ENCODE measurements at places on chromosomes 2 and 18.

GRCh38 chr2:32772638-32773447 is 145.0 kb downstream of the TTC27 start:
- DNase-seq, result no peak

- DNase-seq, result no peak
Measured at GRCh38 chr2:98509542-98510321, 65.1 kb downstream of the INPP4A start.

GRCh38 chr2:54724560-54725342 is 1.3 kb downstream of the EML6 start:
- DNase-seq, result no peak

DNA sequence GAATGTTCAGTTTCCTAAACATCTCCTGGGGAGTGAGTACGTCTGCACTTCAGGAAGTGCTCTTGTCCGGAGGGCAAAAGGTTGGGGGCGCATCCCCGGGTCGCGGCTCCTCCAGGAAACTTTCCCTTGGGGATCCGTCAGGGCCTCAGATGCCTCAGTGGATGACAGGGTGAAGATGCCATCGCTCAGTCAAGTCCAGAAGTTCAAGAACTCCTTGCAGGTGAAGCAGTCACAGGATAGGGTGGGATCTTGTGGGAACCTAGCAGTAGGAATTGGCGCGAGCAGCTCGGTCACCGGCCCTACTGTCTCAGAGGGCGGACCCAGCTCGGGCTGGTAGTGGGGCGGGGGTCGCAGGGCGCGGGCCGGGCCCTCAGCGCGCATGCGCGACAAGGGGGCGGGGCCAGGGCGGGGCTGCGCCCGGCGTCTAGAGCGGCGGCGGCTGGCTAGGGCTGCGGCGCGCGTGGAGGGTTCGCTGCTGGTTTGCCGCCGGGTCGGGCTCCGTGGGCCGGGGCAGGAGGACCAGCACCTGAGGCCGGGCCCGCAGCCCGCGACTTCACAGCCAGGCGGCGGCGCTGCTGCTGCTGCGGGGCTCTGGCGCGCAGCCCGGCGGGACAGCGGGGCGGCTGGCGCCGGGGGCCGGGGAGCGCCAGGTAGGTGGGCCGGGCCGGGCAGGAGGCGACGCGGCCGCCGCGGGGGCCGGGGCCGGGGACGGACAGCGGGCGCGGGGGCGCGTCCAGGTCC is at the start of gene INPP4A:
TSS of gene INPP4A (plus strand) at position 423 of the 741 bp plus-strand sequence. CDS start 75,191 bp downstream, outside the sequence.
- peak; percentile 47 for DNase-seq

DNA sequence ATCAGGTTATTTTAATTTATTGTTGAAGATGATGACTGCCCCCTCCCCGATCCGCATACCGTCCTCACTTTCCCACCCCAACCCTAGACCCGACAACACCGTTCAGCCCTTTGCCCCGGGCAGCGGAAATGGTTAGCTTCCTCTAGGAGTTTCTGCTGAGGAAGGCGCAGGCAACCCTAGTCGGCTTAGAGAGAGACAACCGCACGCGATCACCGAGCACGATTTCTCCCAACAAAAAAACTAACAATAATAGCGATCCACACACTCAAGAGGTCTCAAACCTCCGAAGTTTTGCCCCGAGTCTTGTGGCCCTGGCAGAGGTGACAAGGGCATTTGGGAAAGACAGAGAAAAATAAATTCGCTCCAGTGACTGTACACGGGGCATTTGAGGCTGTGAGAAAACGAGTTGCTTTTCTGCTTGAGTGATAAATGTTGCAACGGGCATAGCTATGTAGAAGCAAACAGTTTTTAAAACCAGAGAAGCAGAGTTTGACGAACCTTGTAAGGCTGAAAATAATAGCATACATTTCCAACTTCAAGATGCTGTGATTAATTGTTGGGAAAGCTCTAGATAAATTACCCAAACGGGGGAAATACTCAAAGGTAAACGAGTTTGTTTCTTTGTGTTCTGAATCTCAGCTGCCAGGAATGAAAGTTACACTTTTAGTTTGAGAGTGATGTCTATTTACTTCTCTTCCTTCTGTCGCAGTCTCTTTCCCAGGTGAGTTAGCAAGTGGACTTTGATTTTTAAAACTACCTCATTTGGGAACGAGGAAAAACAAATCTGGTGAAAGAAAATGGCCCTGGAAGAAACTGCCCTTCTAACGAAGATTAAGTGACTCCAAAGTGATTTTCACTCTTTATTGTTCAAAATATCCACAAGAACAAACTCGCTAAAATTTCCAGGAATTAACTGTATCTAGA is 11.0 kb upstream of the SIX3 start:
- DNase-seq, result no peak

DNA sequence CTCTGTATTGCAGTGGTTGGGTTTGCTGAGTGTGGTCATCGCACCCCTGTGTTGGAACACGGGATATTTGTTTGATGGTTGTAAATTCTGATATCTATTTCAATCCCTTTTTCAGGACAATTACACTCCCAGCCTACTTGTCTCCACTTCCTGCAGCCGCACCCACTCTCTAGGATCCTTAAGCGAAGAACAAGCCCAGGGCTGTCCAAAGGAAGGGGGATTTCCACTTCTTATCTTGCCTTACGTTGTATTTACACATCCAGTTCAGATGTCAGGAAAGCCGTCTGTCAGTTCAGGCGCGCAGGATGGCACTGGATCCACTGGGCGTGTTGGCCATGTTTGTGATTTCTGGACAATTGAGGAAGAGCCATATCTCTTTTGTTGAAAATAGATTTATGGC is 834.5 kb upstream of the SALL3 start:
- no peak for DNase-seq

DNA sequence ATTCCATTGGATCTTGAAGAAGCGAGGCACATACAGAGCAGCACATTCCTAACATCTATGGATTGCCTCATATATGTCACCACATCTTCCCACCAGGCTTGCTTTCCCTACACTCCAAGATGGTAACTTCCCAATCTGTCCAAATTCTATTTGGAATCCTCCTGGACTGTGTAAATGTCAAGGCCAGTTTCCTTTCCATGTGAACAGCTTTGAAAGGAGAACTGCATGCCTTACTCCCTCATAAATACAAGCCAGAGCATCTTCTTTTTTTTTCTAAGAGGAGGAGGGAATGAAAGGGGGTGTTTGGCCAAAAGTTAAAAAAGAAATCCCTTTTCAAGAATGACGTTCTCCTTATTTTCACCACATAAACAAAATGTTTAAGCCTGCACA is 103.8 kb upstream of the OSR1 start:
- DNase-seq, result no peak

DNA sequence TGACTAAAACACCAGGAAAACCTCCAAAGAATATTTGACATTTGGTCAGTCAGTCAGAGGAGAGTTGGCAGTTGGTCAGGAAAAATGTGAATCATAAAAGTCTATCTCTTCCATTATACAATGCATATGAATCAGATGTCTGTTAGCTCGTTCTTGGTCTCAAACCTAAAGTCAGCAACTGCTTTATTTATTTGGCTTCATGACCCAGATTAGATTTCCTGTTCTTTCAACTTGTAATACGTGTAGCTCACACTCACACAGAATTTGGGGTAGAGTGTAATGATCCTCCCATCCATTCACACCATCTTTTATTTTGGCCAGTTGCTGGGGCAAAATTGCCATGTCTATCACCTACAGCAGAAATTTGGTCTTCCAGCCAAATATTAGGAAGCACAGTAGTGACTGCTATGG is 81.9 kb upstream of the COL5A2 start:
- no peak for DNase-seq

DNA sequence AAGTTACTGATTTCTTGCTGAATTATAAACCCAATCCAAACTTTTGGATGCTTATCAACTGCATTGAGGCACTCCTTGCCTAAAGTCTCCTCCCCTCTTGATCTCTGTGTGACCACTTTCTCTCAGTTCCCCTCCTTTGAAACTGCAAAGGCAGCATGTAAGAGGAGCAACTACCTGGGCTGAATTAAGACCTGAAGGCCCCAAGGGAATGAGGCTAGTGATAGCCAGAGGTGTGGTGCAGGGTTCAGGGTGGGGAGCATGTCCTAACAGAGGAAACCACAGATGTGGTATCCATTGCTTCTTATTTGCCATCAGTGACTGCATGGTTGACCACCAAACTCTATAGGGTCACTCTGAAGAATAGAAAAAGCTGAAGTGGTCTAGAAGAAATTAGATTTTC is 557.9 kb downstream of the TNS1 start:
- no peak for DNase-seq

GRCh38 chr2:64978514-64979268 is 10.5 kb upstream of the SLC1A4 start:
- DNase-seq, result no peak

DNA sequence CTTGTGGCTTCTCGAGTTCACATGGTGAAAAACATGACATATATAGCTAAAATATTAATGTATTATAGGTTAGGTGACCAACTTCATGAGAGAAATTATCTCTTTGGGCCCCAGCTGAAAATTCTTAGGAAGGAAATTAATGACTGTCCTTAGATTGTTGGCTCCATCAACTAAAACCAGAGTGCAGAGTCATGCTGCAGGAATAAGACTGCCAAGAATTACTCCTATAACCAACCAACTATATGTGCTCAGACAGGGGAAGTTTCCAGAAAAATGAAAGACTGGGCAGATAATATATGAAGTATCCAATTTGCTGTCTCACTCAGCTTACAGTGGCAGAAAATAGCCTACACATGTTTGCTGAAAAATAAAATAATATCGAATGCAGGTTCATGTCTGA is 71.0 kb upstream of the TMEFF2 start:
- no peak for DNase-seq

DNA sequence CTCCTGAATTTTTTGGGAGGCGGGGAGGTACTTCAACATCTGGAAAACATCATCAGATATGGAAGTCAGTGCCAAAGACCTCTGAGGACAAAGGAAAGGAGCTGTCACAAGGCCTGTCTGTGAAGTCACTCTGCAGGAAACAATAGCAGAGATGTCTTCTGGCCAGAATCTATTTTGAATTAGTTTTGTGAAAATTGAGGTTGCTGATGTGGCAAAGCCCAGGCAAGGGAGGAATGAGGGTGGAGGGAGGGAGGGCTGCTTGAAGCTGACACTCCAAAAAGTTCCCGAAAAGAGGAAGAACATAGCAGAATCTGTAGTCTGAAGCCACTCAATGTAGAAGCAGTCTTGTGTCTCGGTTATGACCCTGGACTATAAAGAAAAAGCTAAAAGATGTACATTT is 151.1 kb upstream of the LHCGR start:
- DNase-seq, result no peak

DNA sequence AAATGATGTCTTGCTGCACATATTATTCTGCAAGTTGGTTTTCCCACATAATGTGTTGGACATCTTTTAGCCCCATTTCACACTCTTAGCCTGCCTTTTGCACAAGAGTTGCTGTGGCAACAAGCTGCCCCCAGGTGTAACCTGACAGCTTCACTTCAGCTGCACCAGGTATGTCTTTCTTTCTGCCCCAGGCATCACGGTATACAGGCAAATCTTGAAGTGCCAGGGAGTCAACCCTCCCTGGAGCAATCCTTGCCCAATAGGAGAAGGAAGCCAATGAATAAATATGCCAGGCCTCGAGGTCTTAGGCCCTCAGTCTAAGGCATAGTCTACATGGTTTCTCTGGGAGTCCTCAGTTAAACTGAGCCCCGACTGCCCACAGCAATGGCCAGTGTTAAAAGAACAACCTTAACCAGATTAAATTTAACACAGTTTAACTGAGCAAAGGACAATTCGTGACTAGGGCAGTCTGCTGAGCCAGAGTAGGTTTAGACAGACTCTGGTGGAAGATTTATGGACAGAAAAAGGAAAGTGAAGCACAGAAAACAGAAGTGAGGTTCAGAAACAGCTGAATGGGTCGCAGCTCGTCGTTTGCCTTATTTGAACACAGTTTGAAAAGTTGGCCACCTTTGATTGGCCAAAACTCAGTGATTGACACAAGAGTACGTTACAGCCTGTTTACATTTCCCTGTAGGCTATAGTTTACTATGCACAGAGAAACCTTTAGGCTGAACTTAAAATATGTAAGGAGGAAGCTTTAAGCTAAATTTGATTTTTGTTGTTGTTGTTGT is 32.0 kb upstream of the C1QL2 start:
- DNase-seq, result no peak

- DNase-seq, result no peak
Measured at GRCh38 chr18:26460449-26461091, 87.8 kb downstream of the KCTD1 start.

DNA sequence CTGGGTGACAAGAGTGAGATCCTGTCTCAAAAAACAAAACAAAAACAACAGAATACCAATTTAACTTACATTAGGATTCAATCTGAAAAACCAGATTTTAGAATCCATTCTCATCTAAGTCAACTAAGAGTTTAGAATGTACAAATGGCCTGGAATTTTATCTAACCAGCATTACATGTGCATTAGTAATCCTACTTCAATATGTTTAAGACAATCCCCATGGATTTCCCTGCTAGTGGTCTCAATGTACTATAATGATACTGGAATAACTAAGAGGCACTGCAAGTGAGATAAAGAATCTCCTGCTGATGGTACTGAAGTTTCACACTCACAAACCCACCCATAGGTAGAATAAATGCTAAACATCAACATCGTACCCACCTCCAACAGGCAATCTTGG is 53.9 kb upstream of the DNER start:
- no peak for DNase-seq

DNA sequence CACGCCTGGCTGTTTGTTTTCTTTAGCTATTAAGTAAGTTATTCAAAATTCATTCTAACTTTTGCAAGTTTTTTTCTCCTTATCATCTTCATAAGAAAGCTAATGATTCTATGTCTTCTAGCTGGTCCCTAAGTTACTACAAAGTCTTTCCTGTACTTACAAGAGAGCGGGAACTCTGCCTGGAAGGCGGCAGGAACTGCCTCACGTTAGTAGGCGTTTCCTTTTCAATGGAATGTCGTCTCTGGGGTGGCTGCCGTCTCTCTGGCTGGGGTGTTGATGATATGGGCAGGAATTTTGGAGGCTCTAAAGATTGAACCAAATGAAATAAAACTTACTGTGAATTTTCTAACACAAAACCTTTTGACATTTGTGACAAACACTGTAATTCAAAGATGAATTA is 55.5 kb downstream of the PRELID3A start:
- DNase-seq, result no peak

- no peak for DNase-seq
Measured at GRCh38 chr18:785242-785641, 26.8 kb downstream of the YES1 start.

DNA sequence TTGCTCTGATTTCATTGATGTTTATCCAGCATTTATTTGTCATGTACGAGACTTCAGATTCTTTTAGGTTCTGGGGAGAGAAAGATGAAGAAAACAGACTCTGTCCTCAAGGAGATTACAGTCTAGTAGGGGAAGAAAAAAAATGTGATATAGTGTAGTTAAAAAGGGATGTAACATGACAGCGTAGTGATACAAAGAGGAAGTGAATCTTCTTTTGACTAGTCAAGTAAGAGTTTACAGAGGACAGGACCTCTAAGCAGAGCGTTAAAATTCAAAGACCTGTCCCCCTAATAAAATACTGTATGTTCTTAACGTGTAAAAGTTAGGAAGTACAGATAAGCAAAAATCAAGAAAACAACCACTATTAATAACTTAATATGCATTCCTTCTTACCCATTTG is 47.7 kb downstream of the NCOA1 start:
- DNase-seq, result no peak

DNA sequence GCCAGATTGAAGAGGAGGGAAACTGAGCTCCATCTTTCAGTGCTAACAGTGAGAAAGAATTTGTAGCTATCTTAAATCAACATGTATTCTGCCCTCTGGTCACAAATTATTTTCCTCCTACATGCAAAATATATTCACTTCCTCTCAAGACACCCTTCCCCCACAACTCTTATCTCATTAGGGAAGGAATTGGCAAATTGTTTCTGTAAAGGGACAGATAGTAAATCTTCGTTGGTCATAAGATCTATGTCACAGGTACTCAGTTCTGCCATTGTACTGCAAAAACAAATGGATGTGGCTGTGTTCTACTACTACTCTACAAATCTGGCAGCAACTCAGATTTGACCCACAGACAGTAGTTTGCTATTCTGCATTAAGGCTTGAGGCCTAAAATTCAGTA is 53.0 kb upstream of the CYP20A1 start:
- DNase-seq, result no peak
